ENCODE measurements at places on chromosomes 11 and 22.
A peak's percentile ranks its signal among the peaks of the same experiment; 100 is the strongest.

GRCh38 chr22:28977481-28977971, 84.1 kb downstream of the C22orf31 start:
- no peak for DNase-seq

- DNase-seq, result no peak
These were observed 31.1 kb upstream of the LYVE1 start for GRCh38 chr11:10599388-10600175.

DNA sequence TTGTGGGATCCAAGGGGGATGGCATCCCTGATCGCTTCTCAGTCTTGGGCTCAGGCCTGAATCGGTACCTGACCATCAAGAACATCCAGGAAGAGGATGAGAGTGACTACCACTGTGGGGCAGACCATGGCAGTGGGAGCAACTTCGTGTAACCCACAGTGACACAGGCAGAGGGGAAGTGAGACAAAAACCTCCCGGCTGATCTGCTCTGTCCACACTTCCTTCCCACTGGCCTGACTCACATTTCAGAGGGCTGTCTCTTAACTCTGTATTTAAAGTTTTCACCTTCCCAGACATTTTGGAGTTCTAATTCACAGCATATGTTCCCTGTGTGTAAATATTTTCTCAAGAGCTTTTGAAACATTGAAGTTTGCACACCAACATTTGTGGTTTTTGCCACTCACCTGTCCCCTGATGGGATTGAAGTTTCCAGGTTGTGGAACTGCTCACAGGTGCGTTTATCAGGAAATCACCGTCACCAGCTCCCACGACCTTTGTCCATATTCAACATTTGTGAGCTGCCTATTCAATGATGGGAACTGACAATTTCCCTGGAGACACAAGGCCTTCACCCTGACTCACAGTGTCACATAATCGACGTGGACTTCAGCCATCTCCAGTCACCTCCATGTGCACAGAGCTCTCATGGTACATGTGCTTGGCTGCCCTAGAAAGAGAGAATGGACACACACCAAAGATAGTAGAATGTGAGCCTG, 99.2 kb downstream of the VPREB1 start:
- no peak for DNase-seq

GRCh38 chr11:45045683-45046471, 95.2 kb upstream of the TP53I11 start:
- DNase-seq, result no peak

GRCh38 chr11:86753459-86753858, 46.9 kb upstream of the PRSS23 start:
- DNase-seq, result no peak

DNA sequence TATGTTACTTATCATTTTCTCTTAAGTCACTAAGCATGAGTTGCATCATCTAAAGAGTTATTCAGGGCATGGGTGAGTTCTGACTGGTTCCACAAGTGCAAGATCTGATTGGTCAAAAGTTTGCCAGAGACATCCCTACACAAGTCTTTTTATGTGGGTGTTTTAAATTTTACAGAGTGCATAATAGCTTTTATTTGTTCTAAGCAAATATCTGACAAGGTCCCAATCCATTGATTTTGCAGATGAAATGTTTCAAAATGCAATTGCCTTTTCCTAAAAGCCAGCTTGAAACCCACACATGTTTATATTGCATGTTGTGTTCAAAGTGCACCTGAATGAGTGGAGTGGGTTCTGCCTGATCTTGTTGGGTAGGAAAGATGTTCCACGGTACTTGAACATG, 101.7 kb upstream of the PAX6 start:
- no peak for DNase-seq

GRCh38 chr11:803770-804598, 1.0 kb downstream of the PIDD1 start:
- no peak for DNase-seq

DNA sequence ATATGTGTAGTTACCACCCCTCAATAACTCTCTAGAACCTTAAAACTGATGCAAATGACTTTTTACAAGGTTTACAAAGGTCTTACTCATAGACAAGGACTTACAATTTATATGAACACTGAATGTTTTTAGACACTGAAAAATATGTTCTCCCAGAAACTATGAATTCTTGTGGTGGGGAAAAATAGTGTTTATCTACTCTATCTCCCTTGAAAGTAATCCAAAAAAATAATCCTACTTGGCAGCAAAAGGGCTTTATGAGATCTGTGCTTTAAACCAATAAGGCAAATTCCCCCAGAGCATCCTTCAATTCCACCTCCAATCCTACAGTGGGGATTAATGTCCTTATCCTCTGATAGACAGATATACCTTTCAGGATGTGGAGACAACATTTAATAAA, 1984.1 kb upstream of the RAG2 start:
- no peak for DNase-seq

DNA sequence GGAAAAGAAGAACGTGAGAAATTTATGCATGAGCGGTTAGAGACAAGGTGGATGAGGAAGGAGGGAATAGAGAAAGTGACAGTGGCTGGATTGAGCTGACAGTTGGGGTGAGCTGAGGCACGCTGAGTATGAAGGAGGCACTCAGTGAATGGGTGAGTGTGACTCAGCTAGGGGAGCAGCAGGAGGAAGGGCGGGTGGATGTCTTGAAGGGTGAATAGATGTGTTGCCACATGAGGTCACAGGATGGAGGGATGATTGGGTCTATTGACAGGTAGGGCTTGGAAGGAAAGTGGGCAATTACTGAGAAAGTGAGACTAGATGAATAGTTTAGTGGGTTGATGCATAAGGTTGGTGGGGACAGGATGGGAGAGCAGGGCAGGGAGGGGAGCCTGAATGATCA, 8.0 kb downstream of the IFITM10 start:
- DNase-seq, result no peak

DNA sequence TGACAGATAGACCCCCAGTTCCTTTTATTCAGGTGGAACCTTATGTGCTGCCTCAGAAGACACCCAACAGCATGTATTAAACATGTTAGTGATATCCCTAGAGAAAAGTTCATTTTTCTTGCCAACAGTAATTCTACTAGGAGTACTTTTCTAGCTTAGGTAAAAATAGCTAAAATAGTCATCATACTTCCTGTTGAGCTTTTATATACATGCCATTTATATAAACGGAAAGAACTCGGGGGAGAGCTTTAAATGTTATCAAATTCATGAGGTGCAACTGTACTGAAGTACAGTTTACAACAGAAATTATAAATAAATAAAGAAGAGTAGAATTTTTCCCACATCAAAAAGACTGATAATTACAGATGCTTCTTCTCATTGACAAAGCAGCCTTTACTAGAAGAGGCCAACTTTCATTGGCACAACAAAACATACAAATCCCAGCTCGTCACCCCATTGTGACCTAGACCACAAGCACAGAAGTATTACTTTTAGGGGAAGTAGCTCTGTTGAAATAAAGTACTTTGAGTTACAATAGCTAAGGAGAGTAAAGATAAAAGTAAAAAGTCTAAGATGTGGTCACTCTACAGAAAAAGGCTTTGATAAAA, 59.1 kb upstream of the POU2AF2 start:
- DNase-seq, result no peak

GRCh38 chr11:107217444-107217843, 199.2 kb upstream of the GUCY1A2 start:
- DNase-seq, result no peak

- DNase-seq, result no peak
These were observed 9.2 kb downstream of the THAP7 start for GRCh38 chr22:20992456-20993303.

DNA sequence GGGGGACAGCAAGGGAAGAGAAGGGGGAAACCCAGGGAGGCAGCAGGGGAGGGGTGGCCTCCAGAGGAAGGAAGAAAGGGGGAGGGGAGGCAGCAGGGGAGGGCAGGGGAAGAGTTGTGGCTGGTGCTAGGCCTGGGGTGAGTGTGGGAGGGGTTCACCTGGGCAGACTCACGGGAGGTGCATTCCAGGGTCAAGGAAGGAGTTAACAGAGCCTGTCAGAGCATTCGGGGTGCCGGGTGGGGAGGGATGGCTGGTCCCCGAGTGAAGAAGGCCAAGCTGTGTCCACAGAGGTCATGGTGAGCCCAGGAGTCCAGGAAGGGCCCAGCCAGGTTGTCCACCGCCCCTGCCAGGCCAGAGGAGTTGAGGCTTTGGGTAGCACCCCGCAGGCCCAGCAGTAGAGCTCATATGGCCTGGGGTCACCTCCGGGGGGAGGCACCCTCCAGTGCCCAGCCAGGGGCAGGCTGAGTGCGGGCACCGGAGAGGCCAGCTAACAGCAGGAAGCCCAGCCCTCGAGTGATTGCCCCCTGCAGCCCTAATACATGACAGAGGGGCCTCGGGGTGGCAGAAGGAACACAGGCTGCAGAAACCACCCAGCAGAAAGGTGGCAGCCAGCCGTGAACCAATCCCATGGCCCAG, 31.1 kb upstream of the PPARA start:
- no peak for DNase-seq

- no peak for DNase-seq
These were observed 75.9 kb downstream of the NECTIN1 start for GRCh38 chr11:119652907-119653659.

DNA sequence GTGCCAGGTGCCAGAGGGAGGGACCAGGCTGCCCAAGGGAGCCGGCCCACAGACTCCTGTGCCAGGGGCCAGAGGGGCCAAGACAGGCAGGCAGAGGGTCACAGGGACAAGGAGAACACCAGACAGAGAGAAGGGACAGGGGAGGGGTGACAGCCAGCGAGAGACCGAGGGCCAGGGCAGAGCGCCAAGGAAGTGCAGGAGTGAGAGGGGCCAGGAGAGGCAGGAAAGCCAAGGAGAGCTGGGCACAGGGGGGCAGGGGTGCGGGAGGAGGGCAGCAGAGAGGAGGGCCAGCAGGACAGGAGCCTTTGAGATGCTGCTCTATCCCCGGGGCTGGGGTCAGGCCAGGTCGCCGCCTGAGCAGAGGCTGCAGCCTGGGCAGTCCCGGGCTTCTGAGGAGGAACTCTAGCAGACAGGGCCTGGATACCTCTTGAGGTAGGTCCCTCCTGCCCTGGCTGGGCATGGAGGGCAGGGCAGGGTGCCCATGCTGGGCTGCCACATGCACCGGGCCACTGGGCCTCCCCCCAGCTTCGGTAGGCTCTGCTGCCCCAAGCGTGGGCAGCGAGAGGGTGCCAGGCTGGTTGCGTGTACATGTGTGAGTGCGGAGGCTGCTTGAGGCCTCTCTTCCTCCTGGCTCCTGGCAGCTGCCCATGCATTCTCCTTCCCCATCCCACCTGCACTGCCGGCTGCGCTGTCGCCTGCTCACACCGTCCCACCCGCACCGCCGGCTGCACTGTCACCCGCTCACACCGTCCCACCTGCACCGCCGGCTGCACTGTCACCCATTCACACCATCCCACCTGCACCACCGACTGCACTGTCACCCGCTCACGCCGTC, 12.2 kb downstream of the LSP1 start:
- DNase-seq, result no peak

GRCh38 chr11:2772544-2773031, 72.8 kb upstream of the KCNQ1OT1 start:
- DNase-seq, result peak; percentile 26

- no peak for DNase-seq
These were observed 27.0 kb downstream of the CABIN1 start for GRCh38 chr22:24037851-24038765.

DNA sequence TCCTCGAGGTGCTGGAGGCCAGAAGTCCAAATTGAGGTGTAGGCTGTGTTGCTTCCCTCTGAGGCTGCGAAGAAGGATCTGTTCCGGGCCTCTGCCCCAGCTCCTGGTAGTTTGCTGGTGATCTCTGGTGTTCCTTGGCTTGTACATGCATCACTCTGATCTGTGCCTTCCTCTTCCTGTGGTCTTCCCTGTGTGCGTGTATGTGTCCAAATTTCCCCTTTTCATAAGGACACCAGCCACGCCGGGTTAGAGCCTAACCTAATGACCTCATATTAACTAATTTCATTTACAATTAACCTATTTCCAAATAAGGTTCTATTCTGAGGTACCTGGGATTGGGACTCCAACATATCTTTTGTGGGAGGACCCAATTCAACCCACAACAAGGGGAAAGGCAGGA, 21.5 kb downstream of the RIBC2 start:
- no peak for DNase-seq

DNA sequence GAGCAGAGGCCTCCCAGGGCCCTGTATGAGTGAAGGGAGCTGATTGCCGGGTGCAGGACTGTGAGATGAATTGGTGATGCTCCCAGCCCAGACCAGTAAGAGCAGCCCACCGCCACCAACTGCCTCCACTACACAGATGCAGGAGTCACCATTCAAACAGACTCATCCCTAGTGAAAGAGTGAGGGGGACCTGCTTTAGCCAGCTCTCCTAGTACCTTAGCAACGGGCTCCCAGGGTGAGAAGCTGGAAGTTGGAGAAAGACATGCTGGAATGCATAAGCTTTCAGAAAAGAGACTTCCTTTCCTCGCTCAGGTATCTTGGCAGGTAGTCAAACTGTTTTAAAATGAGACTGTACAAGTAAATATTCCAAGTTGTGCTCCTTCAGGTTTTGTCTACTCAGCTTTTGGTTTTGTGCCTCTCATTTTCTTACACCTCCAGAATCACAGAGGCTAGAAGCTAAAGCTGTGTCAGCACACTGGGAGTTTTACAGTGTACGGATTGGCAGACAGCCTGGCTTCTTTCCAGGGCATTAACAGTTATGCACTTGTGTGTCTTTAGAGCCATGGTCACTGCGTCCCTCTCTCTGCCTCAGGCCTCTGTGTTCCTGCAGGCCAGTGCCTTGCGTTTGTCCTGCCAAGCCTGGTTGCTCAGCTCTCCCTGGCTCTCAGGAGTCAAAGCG, 146.2 kb downstream of the ATXN10 start:
- DNase-seq, result no peak

- DNase-seq, result no peak
These were observed 28.9 kb upstream of the SLC25A1 start for GRCh38 chr22:19207401-19207808.

- peak; percentile 71 for DNase-seq
These were observed 151.6 kb upstream of the BLID start for GRCh38 chr11:122267602-122268001.

DNA sequence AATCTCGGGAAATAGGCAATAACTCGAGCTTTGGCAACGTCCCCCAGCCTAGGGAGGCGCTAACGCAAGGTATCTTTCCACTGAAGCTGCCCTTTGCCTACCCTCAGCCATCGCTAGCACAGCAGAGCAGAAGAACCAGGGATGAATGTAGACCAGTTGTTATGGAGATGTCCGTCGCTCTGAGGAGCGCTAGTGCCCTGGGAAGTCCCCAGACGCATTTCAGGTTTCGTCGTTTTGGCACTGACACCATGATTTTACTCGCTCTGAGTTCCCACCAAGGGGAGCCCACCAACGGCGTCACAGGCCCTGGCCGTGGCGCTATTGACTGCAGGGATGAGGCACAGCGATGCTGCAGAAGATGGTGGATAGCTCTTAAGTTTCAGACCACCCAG, 22.7 kb upstream of the BDNF start:
- no peak for DNase-seq

GRCh38 chr22:49404020-49404419, 423.7 kb downstream of the BRD1 start:
- no peak for DNase-seq

GRCh38 chr11:65588199-65589054, 7.2 kb downstream of the KCNK7 start:
- peak; percentile 83 for DNase-seq

GRCh38 chr11:12494699-12495098, 117.3 kb downstream of the PARVA start:
- no peak for DNase-seq

- no peak for DNase-seq
These were observed 24.3 kb upstream of the ADA2 start for GRCh38 chr22:17243524-17243923.

Data from hematopoietic multipotent progenitor cell treated with erythropoietin and hydrocortisone succinate and interleukin-3 and kit ligand, for 8 days (in vitro differentiated cells).